NCI-H2081 treated with DMSO at 0.1 percent for 48 hours (cell line): ENCODE measurements at places on chromosomes 5 and 9.

- DNase-seq: no peak
These were observed 30.5 kb upstream of the CKMT2 start for GRCh38 chr5:81202655-81203054.

GRCh38 chr5:100802208-100802607 lies 100.9 kb downstream of the ST8SIA4 start:
- DNase-seq: no peak

DNA sequence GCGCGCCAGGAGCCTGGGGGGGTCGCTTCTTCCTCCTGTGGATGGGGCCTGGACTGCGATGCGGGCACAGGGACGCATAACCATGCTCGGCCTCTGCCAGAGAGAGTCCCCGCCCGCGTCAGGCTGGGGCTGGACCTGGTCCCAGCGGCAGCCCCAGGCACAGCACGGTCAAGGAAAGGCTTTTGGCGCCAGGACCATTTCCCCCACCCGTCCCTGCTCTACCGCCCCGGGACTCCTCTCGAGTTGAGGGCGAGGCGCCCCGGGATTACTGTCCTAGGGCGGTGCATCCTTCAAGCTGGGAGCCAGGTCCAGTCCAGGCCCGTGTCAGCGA lies 341 bp downstream of the MXD3 start:
- no peak for DNase-seq

- DNase-seq: no peak
These were observed 281.8 kb upstream of the RFX3 start for GRCh38 chr9:3807601-3808000.

GRCh38 chr5:67577424-67577823 lies 380.8 kb upstream of the CD180 start:
- DNase-seq: peak; percentile 23

- DNase-seq: no peak
These were observed 3.3 kb downstream of the RASGRF2 start for GRCh38 chr5:80963521-80963895.

DNA sequence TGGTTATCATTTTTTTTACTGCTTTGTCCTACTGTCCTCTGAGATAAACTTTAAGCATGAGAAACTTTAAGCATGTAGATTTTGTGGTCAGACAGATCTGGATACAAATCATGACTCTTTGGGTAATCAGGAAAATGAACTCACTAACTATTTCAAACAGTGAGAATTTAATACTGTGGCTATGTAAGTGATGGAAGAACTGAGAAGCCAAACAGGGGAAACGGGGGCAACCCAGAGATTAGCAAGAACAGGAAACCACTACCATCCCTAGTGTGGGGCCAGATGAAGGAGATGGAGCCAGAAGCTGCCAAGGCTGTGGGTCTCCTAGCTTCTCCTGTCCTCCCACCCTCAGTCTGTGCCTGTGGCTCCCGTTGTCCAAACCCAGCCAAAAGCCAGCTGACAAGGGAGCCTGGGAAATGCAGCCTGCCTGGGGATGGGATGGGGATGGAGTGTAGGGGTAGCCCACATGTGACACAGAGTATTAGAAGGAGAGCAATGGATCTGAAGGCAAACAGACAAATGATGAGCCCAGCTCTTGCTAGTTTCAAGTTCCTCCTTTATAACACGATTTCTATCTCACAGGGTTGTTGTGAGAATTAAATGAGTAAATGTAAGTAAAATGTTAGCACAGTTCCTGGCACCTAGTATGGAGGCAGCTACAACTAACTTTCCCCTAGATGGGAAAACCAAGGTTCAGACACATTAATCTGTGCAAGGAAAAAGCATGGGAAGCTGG lies 27.7 kb upstream of the CDC23 start:
- DNase-seq: no peak

DNA sequence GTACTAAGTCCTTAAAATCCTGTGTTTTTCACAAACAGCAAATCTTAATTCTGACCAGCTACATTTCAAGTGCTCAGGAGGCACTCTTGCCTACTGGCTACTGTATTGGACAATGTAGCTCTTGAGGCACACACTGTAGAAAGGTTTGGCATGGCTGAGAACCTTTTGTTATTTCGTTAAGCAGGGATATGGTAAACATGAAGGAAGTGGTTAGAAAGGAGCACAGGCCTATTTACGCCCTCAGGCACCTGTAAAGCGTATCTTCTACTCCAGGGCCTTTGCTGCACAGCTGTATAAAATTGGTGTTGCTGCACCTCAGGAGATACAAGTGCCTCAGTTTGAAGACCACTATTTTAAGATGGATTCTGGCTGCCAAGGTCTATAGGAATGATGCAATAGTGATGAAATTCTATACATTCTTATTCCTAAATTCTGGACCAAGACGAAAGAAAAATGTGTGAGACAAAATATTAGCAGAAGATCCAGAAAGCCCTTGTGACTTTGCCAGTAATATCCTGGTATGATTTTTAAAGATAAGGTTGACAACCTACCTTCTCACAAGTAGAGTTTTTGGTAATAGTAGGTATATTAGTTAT lies 9.3 kb upstream of the OTULIN start:
- DNase-seq: no peak

GRCh38 chr9:70422371-70423043 lies 8.1 kb upstream of the KLF9 start:
- no peak for DNase-seq

DNA sequence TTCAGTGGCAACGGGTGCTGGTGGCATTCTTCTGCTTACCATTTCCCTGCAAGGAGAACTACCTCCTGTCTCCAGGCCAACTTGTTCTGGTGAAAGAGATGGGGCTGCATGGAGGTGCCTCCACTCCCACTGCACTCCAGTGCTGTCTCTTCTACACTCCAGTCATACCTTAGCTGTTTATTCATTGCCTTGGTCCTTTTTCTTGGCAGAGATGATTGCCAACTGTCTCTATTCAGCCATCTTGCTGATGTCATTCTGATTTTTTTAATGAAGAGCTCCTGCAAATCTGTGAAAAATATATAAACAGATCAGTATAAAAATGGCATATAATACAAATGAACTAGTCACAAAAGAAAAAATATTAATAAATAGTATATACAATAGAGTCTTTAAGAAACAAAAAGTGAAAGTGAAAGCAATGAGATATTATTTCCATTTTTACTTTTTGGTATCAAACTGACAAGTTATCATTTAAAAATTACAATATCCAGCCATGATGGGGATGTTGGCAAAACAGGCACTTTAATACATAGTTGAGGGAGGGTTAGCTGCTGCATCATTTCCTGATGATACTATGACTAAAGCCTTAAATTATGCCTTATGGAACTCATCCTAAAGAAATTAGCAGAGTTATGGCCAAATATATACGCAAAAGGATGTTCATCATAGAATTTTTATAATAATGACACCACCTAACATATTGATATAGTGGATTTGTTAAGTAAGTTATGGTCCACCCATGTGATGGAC lies 109.4 kb downstream of the CARTPT start:
- no peak for DNase-seq

DNA sequence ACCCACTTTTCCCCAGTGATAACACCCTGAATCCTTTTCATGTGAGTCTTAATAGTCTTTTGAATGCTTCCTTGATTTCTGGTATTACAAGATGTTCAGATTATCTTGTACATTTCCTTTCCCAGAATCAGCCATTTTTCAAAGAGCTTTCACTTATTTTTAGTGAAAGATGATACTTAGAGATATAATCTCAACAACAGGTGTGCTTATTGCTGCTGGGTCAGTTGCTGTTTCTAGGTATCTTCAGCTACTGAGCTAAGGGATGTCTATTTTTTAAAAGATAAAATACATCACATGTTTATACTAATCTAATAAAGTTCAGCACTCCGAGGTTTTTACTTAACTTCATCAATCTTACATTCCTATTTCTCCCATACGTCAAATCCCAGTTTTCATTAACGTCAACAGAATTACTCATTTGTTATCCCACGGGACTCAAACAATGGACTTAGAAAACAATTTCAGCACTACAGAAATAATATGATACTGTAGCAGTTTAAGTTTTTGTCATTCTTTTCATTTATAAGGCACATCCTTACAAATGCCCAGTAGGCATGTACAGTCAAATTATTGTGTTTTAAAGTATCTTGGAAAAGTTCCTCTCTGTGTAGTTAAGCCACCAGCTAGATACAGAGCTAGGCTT lies 9.0 kb downstream of the PCDHAC1 start:
- DNase-seq: no peak
